Heart right ventricle (tissue), 16 donors: ENCODE measurements at places on chromosomes 7 and 10.
A peak's percentile ranks its signal among the peaks of the same experiment; 100 is the strongest.

- no peak for DNase-seq
These were observed 229.2 kb downstream of the TCERG1L start for GRCh38 chr10:131082201-131082850.

GRCh38 chr10:19922236-19922963 is 106.2 kb downstream of the PLXDC2 start:
- DNase-seq = no peak

DNA sequence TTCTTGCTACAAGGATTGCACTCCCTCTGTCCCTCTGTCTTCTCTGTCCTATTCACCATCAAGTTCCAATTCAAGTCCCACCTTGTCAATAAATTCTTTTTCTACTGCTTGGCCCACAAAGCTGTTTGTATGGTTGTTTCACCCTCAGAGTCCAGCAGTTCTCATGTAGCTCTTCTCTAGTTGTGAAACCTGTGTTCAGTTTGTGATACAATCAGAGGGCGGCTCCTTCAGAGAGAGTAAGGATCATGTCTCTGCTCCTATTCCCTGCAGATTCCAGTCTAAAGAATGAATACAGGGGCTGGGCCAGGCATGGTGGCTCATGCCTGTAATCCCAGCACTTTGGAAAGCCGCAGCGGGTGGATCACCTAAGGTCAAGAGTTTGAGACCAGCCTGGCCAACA is 126.6 kb upstream of the BET1 start:
- DNase-seq = no peak

DNA sequence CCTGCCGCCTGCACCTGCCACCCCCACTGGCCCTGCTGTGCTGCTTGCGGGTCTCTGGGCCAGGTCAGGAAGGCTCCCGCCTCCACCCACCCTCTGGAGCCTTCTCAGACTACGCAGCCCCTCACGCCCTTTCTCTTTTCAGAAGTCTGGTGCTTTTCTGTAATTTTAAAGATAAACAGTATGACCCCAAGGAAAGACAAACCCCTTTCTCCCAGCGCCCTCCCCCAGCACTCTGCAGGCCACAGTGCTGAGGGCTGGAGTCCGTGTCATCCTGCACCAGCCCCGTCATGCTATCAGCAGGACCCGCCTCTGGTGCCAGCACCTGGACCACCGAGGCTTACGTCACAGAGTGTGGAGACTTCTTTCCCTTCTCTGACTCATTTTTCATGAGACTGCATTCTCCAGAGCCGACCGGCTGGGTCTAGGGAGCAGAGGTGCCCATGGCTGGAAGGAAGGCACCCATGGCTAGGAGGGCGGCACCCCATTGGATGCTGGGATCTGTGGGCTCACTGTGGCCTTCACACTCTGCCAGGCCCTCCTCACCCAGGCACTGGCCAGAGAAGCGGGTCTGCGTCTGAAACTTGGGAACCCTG is 53.4 kb downstream of the CFAP46 start:
- DNase-seq = no peak

DNA sequence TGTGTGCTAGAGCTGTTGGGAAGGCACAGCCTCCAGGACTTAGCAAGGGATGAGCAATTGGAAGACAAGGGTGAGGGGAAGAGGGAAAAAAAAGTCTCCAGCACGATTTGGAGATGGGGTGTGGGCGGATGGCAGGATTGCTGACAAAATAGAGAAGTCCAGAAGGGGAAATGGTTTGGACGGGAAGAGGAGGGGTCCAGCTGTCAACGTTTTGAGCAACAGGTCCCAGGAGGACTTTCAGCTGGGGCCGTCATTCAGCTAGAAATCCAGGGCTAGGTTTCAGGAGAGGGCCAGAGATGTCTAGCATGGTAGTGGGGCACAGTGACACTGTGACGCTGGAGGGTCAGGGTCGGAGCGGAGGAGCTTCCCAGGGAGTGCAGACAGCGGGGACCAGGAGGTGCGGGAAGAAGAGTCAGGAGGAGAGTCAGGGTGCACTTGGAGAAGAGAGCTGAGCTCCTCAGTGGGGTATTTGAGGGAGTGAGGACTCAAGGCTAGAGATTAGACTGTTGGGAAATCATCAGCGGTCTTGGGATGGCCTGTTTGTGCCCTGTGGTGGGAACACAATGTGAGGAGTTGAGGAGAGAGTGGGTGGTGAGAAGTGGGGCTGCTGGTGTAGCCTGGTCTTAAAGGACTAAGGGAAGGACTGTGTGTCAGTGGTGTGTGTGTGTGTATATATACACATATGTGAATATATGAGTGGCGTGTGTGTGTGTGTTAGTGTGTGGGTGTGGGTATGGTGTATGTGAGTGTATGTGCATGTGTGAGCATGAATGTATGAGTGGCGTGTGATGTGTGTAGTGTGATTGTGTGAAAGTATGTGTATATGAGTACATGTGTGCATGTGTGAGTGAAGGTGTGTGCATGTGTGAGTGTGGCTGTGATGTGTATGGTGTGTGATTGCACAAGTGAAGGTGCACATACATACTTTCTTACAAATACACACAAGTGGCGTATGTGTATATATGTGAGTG is 3.8 kb downstream of the ZYX start:
- DNase-seq = no peak

GRCh38 chr7:69728304-69728703 is 130.0 kb downstream of the AUTS2 start:
- DNase-seq = no peak

- no peak for DNase-seq
These were observed 138.9 kb upstream of the AHR start for GRCh38 chr7:17159500-17160037.

- DNase-seq = no peak
These were observed 44.3 kb downstream of the PDGFA start for GRCh38 chr7:475425-475728.

DNA sequence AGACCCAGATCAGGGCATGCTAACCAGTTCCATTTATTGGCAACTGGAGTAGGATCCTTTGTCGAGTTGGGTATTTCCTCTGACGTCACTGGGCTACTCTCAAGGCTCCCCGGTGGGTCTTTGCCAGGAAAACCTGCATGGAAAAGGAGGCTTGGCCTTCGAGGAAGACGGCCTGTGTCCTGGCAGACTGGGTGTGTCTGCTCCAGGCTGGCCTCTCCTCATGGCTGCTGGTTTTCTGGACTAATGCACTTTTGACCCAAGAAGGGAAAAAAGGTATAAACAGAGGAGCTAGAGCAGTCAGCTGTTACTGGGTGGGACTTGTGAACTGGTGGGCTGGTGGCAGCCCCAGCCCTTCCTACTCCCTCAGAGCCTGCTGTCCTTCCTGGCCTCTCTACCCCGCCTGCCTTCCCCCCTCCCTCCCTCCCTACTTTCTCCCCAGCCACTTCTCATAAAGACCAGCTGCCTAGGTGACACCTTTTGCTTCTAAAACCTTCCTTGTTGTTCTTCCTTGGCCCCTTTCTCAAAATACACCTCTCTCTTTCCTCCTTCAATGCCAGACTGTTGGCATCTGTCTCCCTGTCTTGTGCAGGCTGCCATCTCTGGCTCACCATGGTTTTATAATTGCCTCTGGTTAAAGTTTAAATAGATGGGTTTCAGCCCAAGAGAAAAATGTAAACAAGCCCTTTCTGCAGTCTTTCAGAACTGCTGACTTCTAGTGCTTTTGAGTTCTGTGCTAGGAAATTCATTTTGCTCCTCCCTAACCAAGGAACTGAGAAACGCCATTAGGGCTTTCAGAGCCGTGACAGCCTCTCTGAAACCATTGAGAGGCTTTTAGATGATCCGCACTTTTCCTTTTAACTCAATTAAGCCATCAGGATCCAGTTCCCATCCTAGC is 101.8 kb upstream of the MKLN1 start:
- peak; percentile 53 for DNase-seq

GRCh38 chr10:129894698-129895097 is 69.4 kb downstream of the EBF3 start:
- no peak for DNase-seq

- no peak for DNase-seq
These were observed 155.6 kb downstream of the TAX1BP1 start for GRCh38 chr7:27895551-27895950.

GRCh38 chr7:155880721-155881120 is 68.5 kb upstream of the SHH start:
- no peak for DNase-seq

DNA sequence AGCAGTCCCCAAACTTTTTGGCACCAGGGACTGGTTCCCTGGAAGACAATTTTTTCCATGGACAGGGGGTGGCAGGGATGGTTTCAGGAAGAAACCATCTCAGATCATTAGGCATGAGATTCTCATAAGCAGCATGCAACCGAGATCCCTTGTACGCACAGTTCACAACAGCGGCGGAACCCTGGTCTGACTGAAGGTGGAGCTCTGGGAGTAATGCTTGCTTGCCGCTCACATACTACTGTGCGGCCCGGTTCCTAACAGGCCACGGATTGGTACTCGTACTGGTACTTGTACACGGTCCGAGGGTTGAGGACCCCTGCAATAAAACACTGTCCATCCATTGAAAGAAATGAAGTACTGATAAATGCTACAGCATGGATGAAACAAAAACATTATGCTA is 32.8 kb downstream of the MKRN1 start:
- no peak for DNase-seq

GRCh38 chr10:127563718-127564553 is 14.8 kb downstream of the NPS start:
- peak; percentile 35 for DNase-seq

DNA sequence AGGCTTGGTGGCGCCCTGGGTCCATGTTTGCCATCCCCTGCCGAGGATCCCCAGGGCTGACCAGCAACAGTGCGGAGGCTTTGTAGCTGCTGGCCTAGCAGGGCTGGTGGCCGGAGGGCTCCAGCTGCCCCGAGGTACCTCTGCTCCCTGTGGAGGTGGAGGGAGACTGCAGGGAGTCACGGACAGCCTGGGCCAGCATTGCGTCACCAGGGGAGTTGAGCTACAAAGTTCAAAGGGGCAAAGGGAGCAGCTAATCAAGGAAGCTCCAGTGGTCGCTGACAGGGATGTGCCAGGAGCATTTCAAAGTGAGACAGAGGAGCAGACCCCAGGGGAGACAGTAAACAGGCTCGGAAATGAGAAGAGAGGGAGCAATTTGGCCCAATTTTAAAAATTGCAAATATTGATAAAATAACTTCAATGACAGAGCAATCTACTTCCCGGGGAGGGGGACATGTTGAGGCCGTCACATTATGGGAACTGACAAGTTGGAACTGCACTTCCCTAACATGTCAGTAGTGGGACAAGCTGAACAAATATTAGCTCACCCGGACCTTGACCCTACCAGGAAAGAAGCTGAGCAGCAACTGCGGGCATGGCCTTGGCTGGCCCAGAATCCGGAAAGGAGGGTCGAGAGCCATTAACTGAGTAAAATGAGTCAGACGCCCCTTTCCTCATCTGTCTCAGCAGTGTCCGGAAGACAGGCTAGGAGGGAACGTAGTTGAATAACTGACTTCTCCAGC is 39.4 kb downstream of the BTBD16 start:
- no peak for DNase-seq

DNA sequence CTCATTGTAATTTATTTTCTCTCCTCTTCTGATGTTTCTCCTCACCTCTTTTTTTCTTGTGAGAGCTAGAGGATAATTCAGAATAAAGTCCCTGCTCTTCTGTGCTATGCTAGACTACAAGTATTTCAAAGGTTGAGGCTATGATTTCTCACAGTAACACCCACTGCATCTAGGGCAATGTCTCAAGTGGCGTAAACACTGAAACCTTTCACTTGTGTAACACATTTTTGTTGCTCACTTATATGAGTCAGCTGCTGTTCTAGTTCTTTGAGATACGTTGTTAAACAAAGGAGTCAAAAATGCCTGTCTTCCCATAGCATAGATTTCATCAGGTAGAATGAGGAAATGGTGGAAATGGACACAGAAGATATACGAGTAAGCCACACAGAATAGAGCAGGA is 305.1 kb upstream of the PITRM1 start:
- no peak for DNase-seq

GRCh38 chr7:29189743-29190201 is 4.8 kb upstream of the CHN2 start:
- DNase-seq = peak; percentile 55

- no peak for DNase-seq
These were observed 77.2 kb downstream of the EXOC4 start for GRCh38 chr7:133330085-133330484.

- DNase-seq = no peak
These were observed 80.8 kb upstream of the RHOBTB1 start for GRCh38 chr10:61024856-61025201.

DNA sequence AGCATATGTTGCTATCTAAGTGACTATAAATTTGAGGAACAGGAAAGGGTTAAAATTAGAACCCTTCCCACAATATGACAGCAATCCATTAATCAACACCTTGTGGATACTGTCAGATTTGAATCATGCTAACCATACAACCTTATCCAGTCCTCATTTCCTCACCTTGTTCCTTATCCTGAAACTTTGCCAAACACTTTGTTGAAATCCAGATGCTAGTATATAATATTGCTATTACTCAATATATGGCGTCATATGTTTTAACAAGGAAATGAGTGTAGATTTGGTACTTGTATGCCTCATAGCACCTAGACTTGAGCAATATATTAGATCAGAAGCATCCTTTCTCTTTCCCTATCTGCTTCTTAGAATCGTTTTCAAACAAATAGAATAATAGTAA is 66.3 kb upstream of the SLC25A13 start:
- no peak for DNase-seq
